ENCODE measurements at places on chromosomes 16 and 17.

- no peak for DNase-seq
Measured at GRCh38 chr17:49101054-49101534, 31.5 kb upstream of the B4GALNT2 start.

DNA sequence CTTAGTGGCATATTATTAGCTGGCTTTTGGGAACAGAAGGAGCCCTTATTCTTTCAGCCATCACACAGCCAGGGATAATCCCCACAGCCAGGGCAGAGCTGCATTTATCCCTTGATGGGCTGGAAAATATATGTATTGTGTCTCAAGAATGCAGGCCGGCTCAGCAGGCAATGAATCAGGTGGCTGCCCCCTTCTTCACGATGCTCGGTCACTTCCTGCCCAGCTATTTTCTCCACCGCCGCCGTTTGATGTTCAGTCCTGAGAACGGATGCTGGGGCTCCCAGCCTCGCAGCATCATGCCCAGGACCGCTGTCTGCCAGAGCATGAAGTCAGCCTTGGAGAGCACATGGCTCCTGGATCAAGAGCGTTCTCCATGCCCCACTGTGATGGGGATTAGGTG is 4.3 kb upstream of the MYH3 start:
- no peak for DNase-seq

DNA sequence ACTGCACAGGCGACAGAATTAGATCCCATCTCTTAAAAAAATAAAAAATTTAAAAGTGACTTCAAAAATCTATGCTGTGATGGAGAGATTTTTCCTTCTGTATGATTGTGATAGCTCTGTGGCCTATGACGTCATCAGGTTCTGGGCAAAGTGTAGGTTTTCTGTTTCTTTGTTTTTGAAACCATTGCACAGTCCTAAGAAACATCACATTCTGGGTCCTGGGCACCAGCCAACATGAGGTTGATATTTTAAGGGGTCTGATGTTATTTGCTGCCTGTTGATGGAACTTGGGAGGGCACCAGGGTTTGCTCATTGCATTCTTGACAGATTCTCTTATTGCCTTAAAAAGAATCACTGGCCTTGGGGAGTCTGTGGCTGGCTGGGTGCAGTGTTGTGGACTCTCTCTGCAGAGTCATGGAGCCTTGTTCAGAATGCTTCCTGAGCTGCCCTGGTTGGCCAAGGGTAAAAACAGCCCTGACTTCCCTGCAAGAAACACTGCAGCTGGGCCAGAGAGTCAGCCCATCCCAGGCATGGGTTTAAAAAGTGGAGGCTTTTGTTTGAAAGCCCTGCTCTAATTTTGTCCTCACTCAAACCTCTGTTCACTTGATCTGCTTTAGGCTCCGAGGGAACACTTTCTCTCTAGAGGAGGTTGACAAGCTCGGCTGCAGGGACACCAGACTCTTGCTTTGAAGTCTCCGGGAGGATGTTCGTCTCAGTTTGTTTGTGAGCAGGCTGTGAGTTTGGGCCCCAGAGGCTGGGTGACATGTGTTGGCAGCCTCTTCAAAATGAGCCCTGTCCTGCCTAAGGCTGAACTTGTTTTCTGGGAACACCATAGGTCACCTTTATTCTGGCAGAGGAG is 10.5 kb upstream of the CYLD start:
- no peak for DNase-seq

- no peak for DNase-seq
Measured at GRCh38 chr17:69060822-69061221, at the start of gene ABCA9. ABCA9 (minus strand) TSS chr17:69060927; CDS start chr17:69051126, 9,801 bp downstream.

GRCh38 chr17:2335726-2336214 is 487 bp downstream of the TSR1 start:
- no peak for DNase-seq

DNA sequence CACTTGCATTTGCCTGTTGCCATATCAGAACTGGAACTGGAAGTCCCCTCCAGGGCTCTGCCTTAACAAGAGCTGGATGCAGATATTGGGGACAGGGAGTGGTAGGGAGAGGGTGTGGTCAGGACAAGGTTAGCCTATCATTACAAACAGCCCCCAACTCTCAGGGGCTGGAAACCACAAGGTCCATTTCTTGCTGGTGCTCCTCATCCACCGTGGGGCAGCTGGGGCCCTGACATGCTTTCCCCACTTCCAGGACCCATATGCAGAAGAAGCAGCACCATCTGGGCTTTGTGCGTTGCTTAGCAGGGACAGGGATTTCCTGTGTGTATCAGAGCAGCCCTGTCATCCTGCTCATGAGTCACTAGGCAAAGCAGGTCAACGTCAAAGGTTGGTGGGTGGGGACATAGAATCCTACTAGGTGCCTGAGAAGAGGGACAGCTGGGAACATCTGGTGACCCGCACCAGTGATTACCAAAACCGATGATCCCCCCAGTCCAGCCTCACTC is 26.9 kb downstream of the RGS9 start:
- DNase-seq = no peak

DNA sequence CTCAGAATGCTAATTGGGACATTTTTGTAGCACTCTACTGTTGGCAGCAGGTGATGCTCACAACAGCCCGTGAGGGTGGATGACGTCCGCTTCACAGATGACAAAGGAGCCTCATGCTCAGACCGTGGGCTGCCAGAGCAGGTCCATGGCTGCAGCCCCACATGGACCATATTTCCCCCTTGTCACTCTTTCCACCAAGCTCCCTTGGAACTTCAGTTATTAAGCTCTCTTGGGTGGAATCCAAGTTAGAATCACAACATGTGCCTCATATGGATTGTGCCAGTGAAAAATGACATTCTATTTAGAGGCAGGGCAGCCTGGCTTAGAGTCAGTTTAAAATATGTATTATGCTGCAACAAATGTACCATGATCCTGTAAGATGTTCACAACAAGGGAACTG is 33.2 kb upstream of the STH start:
- no peak for DNase-seq

DNA sequence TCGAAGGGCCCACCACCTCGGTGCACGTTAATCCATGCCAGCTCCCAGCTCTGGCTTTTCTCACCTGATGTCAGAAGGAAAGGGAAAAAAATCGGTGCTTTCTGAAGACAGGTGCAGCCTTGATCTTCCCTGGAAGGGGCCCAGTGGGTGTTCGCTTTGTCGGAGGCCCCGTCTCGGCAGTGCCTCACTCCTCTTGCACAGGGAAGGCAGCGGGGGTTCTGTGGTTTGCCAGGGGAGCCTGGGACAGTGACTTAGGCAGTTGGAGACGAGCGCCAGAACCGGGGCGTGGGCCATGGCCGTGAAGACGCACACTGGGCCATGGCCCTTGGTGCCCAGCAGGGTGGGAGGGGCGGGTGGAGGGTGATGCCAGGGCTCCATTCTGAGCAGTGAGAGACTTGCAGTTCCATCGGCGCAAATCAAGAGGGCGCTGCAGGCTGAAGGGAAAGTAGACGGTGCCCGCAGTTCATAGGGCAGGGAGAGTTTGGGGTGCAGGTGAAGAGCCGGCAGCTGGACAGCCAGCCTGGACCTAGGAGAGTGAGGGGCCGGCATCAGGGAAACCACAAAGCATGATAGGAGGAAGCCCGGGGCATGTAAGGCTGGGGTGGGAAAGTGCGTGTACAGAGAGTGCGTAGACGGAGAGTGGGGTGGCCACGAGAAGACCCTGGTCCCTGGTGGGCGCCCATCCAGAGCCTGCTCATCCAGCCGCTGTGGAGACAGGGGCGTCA is 101.3 kb upstream of the CHMP6 start:
- no peak for DNase-seq

GRCh38 chr16:66443269-66443652 is 16.2 kb downstream of the BEAN1 start:
- no peak for DNase-seq

GRCh38 chr16:12975766-12976165 is 74.4 kb downstream of the SHISA9 start:
- DNase-seq = no peak

DNA sequence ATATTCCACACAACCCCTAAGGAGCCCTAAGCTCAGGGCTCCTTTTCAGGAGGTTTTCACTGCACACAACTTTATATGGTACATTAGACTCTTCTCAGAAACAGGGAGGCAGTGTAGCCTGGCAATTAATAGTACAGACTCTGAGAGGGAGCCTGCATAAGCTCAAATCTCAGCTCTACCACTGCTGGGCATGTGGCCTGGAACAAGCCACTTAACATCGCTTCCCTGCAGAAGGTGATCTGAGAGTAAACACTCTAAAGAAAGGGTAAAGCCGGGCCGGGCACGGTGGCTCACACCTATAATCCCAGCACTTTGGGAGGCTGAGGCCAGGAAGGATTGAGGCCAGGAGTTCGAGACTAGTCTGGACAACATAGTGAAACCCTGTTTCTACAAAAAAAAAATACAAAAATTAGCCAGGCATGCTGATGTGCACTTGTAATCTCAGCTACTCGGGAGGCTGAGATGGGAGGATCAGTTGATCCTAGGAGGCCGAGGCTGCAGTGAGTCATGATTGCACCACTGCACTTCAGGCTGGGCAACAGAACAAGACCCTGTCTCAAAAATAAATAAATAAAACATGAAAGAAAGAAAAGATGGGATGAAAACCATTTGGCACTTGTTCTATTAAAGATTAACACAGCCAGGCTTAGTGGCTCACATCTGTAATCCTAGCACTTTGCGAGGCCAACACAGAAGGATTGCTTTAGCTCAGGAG is 70.7 kb upstream of the DNAJA2 start:
- DNase-seq = no peak

GRCh38 chr17:39765175-39765574 is 27.4 kb downstream of the GRB7 start:
- DNase-seq = no peak

- no peak for DNase-seq
Measured at GRCh38 chr16:27189335-27189972, 13.9 kb upstream of the KDM8 start.

DNA sequence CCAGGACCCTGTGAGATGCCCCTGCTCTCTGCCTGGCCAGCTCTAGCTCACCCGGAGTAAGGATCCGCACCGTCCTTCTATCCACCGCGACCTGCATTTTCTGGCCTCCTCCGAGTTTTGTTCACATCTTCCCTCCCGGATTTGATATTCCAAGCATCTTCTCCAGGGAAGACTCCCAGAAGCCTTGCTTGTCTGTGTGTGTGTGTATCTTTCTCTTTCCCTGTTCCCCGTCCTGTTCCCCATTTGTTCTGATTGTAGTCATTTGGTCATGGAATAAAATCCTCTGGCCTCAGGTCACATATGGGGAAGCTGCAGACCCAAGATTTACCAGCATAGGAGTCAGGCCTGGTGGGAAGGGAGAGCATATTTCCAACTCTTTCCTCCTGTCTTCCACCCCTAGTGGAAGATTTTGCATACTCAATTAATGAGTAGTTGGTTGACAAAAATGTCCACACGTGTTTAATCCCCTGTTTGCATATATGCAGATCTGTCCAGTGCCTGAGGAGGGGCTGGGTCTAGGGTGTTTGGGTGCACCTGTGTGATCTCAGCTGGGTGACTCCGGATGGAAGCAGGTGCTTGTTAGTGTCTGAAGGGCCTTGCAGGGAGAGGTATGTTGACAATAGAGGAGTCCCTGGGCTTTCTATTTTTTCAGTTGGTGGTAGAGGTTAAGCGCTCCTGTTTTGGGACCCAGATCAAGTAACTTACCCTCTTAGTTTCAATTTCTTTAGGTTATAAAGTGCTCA is 1.9 kb downstream of the PRAC1 start:
- no peak for DNase-seq

- DNase-seq = no peak
Measured at GRCh38 chr16:2235234-2235651, 1.0 kb upstream of the DNASE1L2 start.

Data from NCI-H1105 treated with DMSO at 0.1 percent for 48 hours (cell line).